ENCODE measurements at places on chromosomes 13 and 19.

- DNase-seq: no peak
Measured at GRCh38 chr19:29964171-29964570, 22.1 kb downstream of the URI1 start.

DNA sequence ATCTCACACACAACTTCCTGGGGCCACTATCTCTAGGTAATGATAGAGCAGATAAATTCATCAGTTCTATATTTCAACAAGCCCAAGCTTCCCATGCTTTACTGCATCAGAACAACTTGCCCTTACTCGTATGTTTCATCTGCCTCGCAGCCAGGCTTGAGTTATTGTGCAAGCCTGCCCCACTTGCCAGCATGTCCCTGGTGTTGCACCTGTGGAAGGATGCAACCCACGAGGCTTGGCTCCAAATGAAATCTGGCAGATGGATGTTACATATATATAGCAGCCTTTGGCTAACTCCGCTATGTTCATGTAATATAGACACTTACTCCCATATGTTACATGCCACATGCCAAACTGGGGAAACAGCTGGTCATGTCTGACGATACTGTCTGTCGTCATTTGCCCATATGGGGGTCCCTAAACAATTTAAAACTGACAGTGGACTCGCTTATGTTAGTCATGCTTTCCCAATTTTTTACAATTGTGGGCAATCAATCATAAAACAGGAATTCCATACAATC lies 6.2 kb downstream of the ERVK3-1 start:
- no peak for DNase-seq

GRCh38 chr13:112671359-112671758 lies 18.5 kb upstream of the ATP11A start:
- DNase-seq: no peak

DNA sequence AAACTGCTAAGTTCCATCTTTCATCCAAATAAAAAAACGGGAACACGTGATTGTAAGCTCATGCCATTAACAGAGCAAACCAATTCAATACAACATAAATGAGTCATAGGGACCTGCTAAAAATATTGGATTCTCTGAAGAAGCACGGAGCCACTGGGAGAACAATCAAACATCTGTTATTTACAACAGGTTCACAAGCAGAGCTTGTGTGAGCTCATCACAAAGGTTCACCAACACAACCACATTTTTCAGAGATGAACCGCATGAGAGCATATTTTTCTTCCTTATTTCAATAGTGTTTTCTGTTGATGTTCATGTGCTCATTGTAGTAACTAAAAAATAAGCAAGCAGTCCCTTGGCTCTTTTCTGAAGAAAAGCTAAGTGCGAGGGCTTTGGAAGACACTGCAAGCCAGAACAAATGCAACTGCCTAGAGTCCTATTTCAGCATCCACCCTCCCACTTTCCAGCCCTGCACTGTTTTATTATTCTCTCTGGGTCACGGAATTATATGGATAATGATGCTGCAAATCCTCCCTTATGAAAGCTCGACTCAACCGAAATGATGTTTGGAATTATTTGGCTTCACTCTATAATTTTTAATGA lies 545.8 kb downstream of the LIG4 start:
- DNase-seq: no peak

DNA sequence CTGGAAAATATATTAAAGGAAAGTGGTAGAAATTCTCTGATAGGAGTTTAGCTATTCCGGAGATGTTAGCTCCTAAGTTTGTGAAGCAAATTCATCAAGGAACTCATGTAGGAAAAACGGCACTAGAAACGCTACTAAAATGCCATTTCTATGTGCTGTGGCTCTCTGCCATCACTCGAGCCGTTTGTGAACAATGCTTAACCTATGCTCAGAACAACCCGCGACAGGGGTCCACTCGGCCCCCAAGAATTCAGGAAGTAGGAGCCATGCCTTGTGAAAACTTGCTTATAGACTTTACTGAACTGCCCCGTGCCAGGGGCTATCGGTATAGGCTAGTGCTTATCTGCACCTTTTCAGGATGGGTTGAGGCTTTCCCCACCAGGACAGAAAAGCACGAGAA lies 14.2 kb upstream of the SLC15A1 start:
- no peak for DNase-seq

DNA sequence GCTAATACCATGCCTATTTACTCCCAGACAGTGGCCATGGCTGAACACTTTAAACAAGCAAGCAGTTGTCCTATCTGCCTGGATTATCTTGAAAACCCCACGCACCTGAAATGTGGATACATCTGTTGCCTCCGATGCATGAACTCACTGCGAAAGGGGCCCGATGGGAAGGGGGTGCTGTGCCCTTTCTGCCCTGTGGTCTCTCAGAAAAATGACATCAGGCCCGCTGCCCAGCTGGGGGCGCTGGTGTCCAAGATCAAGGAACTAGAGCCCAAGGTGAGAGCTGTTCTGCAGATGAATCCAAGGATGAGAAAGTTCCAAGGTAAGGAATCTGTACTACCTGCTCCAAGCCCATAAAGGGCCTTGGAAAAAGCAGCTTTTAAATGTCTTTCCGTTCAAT lies 8.6 kb downstream of the RFPL4AL1 start:
- DNase-seq: no peak

DNA sequence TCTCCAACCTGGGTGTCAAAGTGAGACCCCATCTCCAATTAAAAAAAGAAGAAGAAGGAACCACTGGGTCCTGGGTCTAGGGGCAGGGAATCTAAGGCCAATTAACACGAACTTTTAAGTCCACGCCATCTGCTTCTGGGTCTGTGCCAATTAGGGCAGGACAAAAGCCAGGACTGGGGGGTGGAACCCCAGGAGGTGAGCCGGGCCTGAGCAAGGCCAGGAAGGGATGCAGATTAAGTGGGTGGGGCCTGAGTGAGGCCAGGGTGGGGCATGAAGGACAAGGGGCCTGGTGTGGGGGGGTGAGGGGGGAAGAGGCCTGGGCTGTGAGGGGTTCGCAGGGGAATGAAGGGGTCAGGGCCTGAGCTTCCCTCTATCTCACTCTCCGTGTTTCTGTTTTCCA lies 26.3 kb upstream of the ZNF83 start:
- no peak for DNase-seq

DNA sequence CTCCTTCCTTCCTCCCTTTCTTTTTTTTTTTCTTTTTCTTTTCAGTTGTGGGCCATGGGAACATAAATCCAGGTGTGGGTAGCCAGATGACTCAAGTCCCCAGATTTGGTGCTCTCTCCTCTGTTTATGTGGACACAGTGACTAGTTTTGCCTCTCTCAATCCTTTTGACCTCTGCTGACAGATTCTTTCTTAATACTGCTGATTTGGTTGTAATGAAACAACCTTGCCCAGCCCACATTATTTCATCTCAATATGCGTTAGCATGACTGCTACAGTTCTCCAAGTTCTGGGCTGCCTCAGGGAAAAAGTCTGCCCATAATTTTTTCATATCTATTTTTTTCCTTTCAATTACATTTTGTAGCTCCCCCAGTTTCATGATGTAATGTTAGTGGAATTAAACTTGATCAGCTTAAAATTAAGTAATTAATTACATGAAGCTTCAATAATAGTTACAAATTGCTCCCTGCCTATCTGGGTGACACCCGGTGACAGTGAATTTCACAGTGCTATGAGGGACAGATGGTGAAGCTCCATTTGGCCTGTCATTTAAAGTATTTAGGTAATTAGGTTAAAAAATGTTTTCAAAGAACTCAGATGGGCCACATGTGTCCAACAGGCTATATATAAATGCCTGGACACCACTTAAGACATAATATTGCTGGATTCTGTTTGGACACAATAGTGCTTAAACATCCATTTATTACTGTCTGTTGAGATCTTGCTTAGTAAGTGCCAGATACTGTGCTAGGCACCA lies 118.8 kb upstream of the FRY start:
- DNase-seq: no peak

DNA sequence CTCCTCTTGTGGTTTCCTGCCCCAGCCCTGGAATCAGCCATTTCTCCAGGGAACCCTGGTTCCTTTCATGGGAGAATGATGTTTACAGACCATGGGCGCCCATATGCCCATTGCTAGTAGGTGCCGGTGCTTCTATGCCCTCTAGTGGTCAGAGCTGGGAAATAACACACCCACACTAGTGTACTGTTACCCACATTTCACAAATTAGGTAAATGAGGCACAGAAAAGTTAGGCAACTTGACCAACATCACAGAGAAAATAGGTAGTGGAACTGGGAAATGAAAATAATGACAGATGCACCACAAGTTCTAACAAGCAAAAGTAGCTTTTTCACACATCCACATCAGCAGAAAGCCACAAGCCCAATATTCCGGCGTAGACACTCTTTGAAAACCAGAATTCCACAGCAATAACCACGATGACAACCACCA lies 1.3 kb upstream of the CEACAM3 start:
- DNase-seq: peak; percentile 45

GRCh38 chr19:16185768-16186123 lies 536 bp downstream of the FAM32A start:
- no peak for DNase-seq

- no peak for DNase-seq
Measured at GRCh38 chr13:24822640-24823039, 58.7 kb downstream of the RNF17 start.

DNA sequence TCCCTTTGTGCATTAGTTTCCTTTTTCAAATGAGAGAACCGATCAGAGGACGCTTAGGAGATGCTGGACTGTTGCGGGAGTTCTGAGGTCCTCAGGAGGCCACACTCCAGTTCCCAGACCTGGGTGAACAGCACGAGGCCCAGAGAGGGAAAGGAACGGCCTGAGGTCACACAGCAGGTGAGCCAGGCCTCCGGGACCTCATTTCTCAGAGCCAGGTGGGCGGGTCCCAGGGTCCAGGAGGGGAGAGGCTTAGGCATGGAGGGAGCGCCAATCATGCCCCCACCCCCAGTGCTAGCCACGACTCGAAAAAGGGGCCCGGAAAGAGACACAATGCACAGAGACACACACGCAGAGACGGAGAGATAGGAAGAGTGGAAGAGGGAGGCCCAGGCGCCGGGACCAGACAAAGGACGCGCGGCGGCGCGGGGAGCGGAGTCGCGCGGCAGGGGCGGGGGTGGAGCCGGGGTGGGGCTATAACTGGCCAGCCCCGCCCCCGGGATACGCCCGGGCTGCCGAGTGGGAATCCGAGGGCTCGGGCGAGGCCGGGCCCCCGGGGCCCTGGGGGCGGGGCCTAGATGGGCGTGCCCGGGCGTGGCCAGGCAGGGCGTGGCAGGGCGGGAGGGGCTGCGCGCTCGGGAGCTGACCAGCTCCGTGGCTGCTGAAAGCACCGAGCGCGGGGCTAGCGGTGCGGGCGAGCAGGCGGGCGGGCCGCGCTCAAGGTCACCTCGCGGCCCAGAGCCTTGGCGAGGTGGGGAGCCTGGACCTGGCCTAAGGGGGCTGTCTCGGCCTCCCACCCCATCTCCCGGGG lies 1.6 kb downstream of the ELAVL3 start:
- no peak for DNase-seq

DNA sequence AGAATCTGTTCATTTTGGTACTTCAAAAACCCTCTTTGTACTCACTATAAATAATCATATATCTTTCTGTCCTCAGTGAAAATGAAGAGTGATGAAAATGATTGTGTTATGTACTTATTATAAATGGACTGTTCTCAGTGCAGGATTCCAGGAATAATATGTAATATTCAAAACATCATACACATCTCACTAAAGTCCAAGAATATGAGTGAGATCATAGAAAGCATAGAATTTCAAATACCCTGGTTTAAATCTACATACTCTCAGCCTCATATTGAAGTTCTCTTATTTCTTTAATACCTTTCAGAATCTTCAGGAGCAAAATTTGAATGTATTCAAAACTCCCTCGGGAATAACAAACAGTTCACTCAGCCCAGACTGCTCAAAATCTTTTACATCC lies 868.0 kb downstream of the SLITRK6 start:
- no peak for DNase-seq

- DNase-seq: no peak
Measured at GRCh38 chr19:3374369-3375112, 8.2 kb downstream of the NFIC start.

- no peak for DNase-seq
Measured at GRCh38 chr19:49874503-49875157, 2.5 kb downstream of the AKT1S1 start.

- no peak for DNase-seq
Measured at GRCh38 chr13:66673401-66673800, 556.7 kb downstream of the PCDH9 start.

- no peak for DNase-seq
Measured at GRCh38 chr19:45917421-45918091, 3.0 kb upstream of the NANOS2 start.

GRCh38 chr13:112956571-112957294 lies 12.3 kb upstream of the MCF2L start:
- no peak for DNase-seq

DNA sequence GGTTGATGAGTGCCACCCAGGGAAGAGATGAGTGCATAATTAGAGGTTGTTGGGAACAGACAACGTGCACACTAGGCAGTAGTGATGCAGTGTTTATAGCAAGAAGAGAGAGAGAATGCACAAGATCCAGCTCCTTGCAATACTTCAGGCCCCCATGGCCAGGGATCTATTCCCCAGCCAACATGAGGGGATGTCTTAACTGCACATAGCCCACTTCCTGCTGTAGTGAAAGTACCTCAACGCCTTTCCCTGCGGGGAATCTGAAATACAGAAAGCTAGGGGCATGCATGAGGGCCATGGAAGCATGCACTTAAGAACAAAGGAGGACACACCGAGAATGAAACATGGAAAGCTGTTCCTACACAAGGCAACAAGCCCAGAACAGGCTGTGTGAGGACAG lies 636.7 kb upstream of the GPC6 start:
- DNase-seq: no peak

DNA sequence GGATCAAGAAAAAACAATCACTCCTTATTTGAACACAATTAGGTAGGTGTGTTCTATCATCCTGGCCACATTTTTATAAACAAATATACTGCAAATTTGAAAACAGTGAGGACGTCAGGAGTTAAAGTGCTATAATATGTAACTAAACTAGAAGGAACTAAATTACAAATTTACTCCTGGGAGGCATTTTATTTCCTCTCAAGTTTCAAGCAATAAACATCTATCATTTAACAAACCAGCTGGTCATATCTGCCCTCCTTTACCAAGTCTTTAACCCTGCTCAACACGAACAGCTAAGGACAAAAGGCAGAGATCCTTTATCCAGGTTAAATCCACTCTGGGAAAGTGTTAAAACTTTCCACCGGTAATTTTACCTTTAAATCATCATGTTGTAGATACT lies 26.5 kb downstream of the ANKRD10 start:
- DNase-seq: no peak

DNA sequence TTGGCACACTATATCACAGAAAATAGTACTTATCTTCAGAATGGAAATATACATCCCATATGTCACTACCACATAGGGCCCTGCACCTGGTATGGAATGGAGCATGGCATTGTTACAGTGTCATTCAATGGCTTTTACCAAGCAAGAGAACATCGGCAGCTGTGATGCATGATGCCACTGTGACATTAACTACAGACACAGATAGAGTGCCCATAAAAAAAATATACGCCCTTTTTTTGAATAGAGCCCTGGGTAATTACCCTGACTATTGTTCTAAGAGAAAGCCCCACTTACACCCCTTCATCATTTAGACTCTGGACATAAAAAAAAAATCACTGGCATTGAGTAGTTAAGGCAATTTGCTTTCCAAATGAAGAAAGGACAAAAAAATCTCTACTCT lies 320.3 kb downstream of the DNAJC15 start:
- no peak for DNase-seq

- no peak for DNase-seq
Measured at GRCh38 chr13:102280366-102280765, 121.5 kb downstream of the FGF14 start.

Data from activated CD8-positive, alpha-beta memory T cell treated with anti-CD3 and anti-CD28 coated beads for 4 hours (primary cell).